ENCODE measurements at places on chromosomes 1 and 21.

DNA sequence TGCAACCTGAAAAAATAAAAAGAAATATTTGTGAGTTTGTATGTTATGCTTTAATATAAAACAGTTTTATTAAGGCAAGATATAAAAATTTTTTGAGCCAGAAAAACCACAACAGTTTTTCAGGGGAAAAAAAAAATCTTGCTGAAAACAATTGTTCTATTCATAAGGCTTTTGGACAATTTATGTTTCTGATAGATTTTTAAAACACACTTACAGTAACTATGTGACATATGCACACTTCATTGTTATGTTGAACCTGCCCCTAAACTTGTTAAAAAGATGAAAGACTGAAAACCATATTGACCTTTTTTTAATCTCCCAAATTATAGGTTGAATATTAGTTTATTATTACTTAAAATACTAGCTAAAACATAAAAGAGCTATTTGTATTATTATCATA is 279.9 kb upstream of the C1orf105 start:
- no peak for DNase-seq
- H3K36me3 ChIP-seq, result no peaks in the 10 kb centered on the region
- H3K4me3 ChIP-seq, result no peak overlapping the region
- H3K27ac ChIP-seq, result no peak overlapping the region

GRCh38 chr1:37243368-37244082 is 209.2 kb upstream of the GRIK3 start:
- no peak for DNase-seq
- H3K27ac ChIP-seq, result peak overlapping the region; percentile 22
- no peaks in the 10 kb centered on the region for H3K27me3 ChIP-seq
- no peaks in the 10 kb centered on the region for H3K4me1 ChIP-seq

GRCh38 chr1:21110163-21110562 is 66.5 kb downstream of the EIF4G3 start:
- no peak overlapping the region for H3K4me3 ChIP-seq
- H3K4me1 ChIP-seq, result no peaks in the 10 kb centered on the region
- no peak overlapping the region for H3K27ac ChIP-seq
- no peaks in the 10 kb centered on the region for H3K27me3 ChIP-seq
- H3K36me3 ChIP-seq, result no peaks in the 10 kb centered on the region

DNA sequence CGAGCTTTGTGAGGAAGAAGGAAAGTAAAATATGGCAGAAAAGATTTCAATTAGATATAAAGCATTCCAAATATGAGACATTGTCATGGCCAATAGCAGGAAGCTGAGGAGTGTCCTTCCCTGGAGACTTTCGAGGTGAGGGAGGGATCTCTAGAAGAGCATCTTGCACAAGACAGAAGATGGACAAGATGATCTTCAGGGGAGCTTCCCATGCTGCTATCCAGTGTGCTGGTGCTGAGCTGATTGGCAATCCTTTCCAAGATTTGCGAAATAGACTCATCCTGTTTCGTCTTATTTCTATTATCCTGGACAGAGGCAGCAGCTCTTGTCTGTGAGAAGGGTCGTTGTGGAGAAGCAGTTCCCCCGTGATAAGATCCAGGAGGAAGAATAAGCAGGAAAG is 342.0 kb upstream of the CAMK1G start:
- no peak overlapping the region for H3K4me3 ChIP-seq
- no peaks in the 10 kb centered on the region for H3K36me3 ChIP-seq
- no peaks in the 10 kb centered on the region for H3K4me1 ChIP-seq
- no peaks in the 10 kb centered on the region for H3K27me3 ChIP-seq
- DNase-seq, result no peak

- H3K4me1 ChIP-seq, result no peaks in the 10 kb centered on the region
- no peak overlapping the region for H3K4me3 ChIP-seq
- no peaks in the 10 kb centered on the region for H3K27me3 ChIP-seq
- no peaks in the 10 kb centered on the region for H3K36me3 ChIP-seq
- no peak overlapping the region for H3K27ac ChIP-seq
Measured at GRCh38 chr1:180510882-180511281, 8.5 kb upstream of the ACBD6 start.

DNA sequence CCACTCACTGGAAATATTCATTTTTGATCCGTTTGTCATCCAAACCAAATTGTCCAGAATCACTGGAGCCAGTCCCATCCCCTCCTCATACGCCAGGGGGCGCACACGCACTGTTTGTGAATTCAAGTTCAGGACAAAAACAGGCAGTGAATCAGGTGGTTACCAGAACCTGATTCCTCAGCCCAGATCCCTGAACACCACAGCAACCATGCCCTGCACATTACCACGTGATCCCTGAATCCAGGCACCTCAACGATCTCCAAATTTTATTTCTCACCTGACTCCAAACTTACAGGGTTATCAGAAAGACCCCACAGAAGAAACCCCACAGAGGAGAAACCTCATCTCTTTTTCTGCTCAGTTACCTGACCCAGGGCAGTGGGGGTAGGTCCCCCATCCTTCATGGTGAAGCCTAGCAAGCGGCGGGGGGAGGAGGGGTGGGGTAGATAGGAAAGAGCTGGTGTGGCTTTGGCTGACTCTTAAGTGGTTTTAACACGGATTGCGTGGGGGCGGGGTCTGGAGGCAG is 1.4 kb upstream of the PTPRF start:
- no peak overlapping the region for H3K27ac ChIP-seq
- DNase-seq, result peak; percentile 89
- H3K4me1 ChIP-seq, result peaks cover 10% of the 10 kb centered on the region
- H3K27me3 ChIP-seq, result no peaks in the 10 kb centered on the region
- no peak overlapping the region for H3K4me3 ChIP-seq

- H3K27ac ChIP-seq, result peak overlapping the region; percentile 86
- no peaks in the 10 kb centered on the region for H3K27me3 ChIP-seq
- H3K4me3 ChIP-seq, result peak overlapping the region; percentile 82
- peaks cover 8% of the 10 kb centered on the region for H3K4me1 ChIP-seq
Measured at GRCh38 chr21:15730484-15731242, 881 bp downstream of the USP25 start.

GRCh38 chr1:155859881-155860871 is 809 bp downstream of the SYT11 start:
- H3K27me3 ChIP-seq, result no peaks in the 10 kb centered on the region
- H3K4me3 ChIP-seq, result peak overlapping the region; percentile 82
- DNase-seq, result peak; percentile 88
- H3K27ac ChIP-seq, result peak overlapping the region; percentile 84
- H3K36me3 ChIP-seq, result peaks cover 13% of the 10 kb centered on the region
- H3K4me1 ChIP-seq, result peaks cover 10% of the 10 kb centered on the region

- H3K27me3 ChIP-seq, result peaks cover 62% of the 10 kb centered on the region
- peaks cover 48% of the 10 kb centered on the region for H3K4me1 ChIP-seq
- H3K36me3 ChIP-seq, result no peaks in the 10 kb centered on the region
- H3K4me3 ChIP-seq, result peak overlapping the region; percentile 80
Measured at GRCh38 chr1:155126556-155127104, 1.0 kb upstream of the EFNA1 start.

DNA sequence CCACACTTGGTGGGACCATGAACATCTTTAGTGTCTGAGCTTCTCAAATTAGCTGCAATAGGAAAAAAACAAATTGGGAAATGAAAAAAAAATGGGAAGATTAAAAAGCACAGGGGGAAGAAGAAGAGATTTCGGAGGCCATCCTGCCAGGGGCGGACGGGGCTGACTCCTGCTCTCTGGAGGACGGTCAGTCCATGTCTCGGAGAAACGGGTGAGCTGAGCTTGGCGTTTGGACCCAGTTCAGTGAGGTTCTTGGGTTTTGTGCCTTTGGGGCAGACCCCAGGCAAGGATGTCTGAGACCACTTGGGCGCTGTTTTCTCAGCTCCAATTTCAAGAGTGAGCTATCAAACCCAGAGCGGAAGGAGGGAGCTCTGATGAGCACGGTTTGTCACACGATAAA is 123.9 kb downstream of the PRDM2 start:
- no peak for DNase-seq
- H3K4me3 ChIP-seq, result no peak overlapping the region
- H3K27ac ChIP-seq, result no peak overlapping the region
- H3K36me3 ChIP-seq, result no peaks in the 10 kb centered on the region
- no peaks in the 10 kb centered on the region for H3K4me1 ChIP-seq

DNA sequence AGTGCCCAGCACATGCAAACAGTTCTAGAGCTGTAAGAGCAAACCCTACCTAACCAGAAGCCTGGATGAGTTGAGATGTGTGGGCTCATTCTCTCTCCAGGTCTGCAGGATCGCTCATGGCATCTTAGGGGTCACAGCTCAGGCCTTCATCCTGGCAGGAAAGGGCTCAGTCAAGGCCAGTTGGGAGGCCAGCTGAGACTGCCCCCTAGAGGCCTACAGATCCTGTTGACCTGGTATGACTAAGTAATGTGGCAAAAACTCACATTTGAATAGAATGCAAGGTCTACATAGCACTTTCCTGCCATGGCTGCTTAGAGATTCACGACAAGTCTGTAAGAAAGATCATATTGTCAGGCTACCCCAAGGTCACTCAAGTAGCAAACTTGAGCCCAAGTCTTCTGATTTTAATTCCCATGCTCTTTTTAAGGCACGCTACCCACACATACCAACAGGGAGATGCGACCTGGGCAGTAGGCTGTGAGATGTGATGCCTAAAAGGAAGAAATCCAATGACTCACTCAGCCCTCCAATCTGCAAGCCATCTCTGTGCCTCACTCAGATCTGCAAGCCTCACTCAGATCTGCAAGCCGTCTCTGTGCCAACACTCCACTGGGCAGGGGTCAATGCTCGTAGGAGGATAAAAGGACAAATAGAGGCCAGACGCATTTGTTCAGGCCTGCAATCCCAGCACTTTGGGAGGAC is 5.1 kb upstream of the CAPN8 start:
- H3K4me1 ChIP-seq, result no peaks in the 10 kb centered on the region
- no peak overlapping the region for H3K4me3 ChIP-seq
- no peaks in the 10 kb centered on the region for H3K27me3 ChIP-seq
- DNase-seq, result peak; percentile 41
- no peaks in the 10 kb centered on the region for H3K36me3 ChIP-seq

GRCh38 chr1:163540727-163541126 is 219.0 kb downstream of the NUF2 start:
- H3K36me3 ChIP-seq, result no peaks in the 10 kb centered on the region
- no peak overlapping the region for H3K4me3 ChIP-seq
- no peaks in the 10 kb centered on the region for H3K27me3 ChIP-seq
- H3K27ac ChIP-seq, result no peak overlapping the region
- no peaks in the 10 kb centered on the region for H3K4me1 ChIP-seq
- DNase-seq, result no peak

DNA sequence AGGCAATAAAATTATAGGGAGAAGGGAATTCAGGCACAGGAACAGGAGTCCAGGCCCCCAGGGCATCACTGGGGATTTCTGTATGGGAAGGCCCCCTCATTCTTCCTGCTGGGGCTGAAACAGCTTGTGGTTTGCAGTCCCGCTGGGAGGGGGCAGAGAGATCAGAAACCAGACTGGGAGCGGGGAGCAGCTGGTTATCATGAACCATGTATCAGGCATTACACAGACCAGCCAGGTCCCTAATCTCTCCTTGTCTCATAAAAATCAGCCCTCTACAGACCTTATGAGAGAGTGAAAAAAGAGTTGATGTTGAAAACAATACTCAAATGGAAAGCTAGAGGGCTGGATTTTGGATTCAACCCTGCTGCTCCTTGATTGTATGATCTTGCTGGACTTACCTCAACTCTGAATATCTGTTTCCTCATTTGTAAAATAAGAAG is 93.4 kb upstream of the F3 start:
- H3K4me1 ChIP-seq, result peaks cover 3% of the 10 kb centered on the region
- H3K4me3 ChIP-seq, result no peak overlapping the region
- no peak overlapping the region for H3K27ac ChIP-seq
- H3K27me3 ChIP-seq, result no peaks in the 10 kb centered on the region

DNA sequence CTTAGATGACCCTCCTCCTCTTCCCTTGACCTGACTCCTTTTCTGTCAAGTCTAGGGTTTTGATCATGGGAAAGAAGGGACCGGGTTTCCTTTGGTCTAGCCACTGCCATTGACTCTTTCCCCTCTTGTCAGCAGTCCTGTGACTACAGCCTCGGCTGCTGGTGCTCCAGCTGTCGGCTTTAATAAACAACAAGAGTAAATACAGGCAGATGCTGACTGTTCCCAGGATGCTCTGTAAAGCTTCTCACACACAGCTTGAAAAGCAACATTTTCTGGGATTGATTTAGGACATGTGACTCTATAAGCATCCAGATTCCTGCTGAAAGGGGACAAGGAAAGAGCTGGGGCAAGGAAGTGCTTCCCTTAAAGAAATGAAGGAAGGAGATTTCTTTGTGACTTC is 53.5 kb upstream of the CTTNBP2NL start:
- no peak overlapping the region for H3K27ac ChIP-seq
- DNase-seq, result no peak
- H3K4me1 ChIP-seq, result peaks cover 15% of the 10 kb centered on the region
- H3K4me3 ChIP-seq, result no peak overlapping the region
- no peaks in the 10 kb centered on the region for H3K36me3 ChIP-seq
- peaks cover 2% of the 10 kb centered on the region for H3K27me3 ChIP-seq

DNA sequence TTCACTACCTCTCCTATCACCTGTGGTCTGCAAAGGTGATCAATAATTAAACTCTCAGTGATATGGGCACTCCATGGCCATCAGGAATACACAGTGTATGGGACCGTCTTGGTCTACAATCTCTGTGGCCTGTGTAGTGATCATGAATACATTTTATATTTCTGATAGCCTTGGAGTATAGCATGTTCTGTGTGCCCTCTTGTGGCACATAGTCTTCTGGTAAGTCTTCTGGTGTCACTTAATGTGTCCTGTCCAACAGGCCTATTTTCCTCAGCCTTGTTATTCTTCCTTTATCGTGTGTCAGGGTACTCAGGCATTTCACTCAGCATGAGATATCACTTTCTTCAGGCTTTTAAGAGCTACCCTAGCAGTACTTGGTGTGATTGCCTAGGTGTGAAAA is 393.6 kb downstream of the AGBL4 start:
- H3K27me3 ChIP-seq, result no peaks in the 10 kb centered on the region
- no peak for DNase-seq
- no peak overlapping the region for H3K27ac ChIP-seq
- H3K4me1 ChIP-seq, result no peaks in the 10 kb centered on the region
